ENCODE measurements at places on chromosomes 5 and 9. TPM values are rescaled to one million over a fixed set of nuclear protein-coding genes. Genes with fewer than 3 reads are reported as not detected.

Gene BAAT
- not detected for total RNA-seq

Gene CCNB1
- 64.3 TPM for total RNA-seq

Gene KIF4B
- total RNA-seq: 0.33 TPM

Gene EPB41L4A
- total RNA-seq: 29.1 TPM

Gene MAN1B1
- 69.2 TPM for total RNA-seq

Gene PGM5
- total RNA-seq: 3.2 TPM

Gene PRUNE2
- 6.5 TPM for total RNA-seq

Gene SLC46A2
- not detected for total RNA-seq

Gene PCDHGA5
- total RNA-seq: 1.5 TPM

Gene PDGFRB
- 1.3 TPM for total RNA-seq

Gene CNOT8
- 73.0 TPM for total RNA-seq

Gene TAF11L5
- not detected for total RNA-seq

Gene TTC23L
- total RNA-seq: 0.19 TPM

Gene SH3RF2
- 0.67 TPM for total RNA-seq

Gene G3BP1
- 212 TPM for total RNA-seq

Gene FCN2
- total RNA-seq: not detected

Gene KCNIP1
- total RNA-seq: 0.98 TPM

Gene NRARP
- total RNA-seq: 64.3 TPM

Gene AJM1
- 0.65 TPM for total RNA-seq

All from vein endothelial cell (primary cell).